Forelimb muscle (tissue), 1 donor: ENCODE measurements at places on chromosomes 16 and 17.

DNA sequence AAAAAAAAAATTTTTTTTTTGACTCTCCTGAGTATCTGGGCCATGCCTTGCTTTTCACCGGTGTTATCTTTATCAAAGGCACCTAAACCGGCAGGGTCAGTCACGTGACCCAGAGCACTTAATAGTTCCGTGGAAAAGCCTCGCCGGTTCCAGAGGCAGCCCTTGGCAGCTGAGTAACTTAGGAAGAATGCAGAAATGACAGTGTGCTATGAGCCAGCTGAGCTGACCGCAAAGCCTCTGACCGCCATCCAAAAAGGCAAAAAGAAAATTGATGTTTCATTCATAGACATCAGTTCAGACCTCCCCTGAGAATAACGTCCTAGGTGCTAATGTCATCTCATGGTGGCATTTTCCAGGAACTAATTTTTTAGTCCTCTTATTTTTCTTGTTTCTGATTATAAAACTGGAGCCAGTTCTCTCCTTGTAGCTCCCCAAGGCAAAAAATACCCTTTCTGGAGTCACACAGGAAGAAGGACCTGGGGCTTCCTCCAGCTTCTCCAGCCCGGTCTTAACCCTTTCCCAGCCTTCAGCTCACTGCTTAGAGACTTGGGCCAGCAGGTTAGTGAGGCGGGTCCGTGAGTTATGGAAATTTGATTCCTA, 122.6 kb downstream of the SOCS1 start:
- peak; percentile 56 for DNase-seq

DNA sequence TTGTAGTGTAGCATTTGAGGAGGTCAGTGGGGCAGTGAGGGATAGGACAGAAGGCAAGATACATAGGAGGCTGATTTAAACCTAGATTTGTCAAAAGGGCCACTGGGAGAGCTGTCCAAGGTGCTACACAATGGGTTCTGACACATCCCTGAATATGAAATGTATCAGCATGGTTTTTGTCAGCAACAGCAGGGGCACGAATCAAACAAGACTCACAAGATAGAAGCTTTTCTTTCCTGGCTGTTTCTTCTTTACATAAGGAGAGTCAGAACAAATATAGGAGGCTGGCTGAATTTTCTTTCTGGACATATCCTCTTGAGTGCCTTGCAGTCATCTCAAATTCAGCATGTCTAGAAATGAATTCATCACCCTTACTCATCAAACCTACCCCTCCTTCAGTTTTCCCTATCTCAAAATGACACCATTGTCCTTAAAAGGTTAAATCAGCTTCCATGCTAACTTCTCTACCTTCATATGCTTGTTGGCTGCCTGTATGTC, 130.5 kb downstream of the NPIPB5 start:
- DNase-seq = no peak

- DNase-seq = no peak
Measured at GRCh38 chr17:80124351-80124981, 22.5 kb downstream of the EIF4A3 start.

GRCh38 chr17:71519285-71519684, 601.5 kb upstream of the SOX9 start:
- no peak for DNase-seq

DNA sequence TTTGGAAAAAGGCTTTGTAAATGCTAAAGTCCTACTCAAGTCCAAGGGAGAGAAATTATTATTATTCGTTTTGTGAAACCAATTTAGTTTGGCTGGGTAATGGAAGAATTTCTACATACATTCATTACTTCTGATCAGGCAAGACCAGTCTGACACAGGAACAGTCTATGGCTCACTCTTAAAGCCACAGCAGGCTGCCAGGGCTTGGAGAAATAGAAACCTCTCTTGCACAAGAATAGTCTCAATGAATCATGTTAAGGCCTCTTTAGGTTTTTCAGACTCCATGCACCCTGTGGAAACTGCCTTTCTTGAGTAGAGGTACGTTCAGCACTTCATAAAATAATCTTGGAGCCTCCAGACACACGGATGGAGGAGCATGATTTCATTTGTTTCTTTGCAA, 167.7 kb downstream of the IRX3 start:
- DNase-seq = no peak

DNA sequence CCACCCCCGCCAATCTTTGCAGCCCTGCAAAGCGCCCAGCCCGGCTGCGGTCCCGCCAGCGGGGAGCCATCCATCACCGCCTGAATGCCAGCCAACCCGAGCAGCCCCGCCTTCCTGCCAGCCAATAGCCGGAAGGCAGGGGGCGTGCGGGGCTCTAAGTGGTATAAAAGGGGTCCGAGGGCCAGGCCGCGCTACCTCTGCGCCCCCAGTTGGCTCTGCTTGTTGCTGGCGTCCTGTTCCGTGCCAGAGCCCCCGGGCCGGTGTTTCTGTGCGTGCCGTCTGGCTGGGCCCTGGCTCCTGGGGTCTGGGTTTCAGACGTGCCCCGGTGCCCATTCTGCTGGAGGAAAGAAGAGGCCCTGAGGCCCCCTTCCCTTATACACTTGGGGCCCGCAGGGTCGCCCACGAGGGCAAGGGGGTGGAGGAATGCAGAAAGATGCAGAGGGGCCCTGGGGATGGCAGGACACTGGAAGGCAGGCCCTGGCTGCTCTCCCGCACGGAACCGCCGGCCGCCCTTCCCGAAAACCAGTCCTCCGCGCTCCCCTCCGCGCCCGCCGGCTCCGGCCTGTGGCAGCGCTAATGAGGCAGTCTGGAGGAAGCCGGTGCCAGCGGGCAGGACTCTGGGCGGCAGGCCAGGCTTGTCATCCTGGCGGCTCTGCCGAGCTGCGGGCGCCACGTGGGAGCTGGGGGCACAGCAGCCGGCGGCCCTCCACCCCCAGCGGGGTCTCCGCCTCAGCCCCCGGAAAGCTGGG, 14.0 kb downstream of the COPZ2 start:
- DNase-seq = no peak

DNA sequence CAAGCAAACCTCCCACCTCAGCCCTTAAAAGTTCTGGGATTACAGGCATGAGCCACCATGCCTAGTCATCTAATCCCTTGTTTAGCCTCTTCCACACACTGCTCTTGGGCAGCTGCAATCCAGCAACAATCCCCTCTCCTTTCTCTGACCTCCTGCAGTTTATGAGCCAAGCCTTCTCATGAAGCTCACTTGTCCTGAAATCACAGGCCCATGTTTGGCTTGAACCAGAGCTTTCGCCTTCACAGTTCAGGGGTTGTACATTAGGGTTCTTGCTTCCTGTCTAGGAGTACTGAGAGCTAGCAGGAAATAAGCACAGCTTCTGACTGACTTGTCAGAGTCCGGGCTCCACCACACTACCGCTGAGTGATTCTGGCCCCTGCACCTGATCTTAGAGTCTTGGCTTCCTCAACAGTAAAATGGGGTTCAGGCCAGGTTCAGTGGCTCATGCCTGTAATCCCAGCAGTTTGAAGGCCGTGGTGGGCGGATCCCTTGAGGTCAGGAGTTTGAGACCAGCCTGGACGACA, 16.3 kb downstream of the ERAL1 start:
- DNase-seq = no peak

- DNase-seq = no peak
Measured at GRCh38 chr17:60602871-60603270, 2.9 kb downstream of the PPM1D start.

GRCh38 chr16:57372372-57373116, at the start of gene CX3CL1:
CX3CL1 (plus strand) TSS chr16:57372490; CDS start chr16:57372569, 79 bp downstream.
- no peak for DNase-seq

DNA sequence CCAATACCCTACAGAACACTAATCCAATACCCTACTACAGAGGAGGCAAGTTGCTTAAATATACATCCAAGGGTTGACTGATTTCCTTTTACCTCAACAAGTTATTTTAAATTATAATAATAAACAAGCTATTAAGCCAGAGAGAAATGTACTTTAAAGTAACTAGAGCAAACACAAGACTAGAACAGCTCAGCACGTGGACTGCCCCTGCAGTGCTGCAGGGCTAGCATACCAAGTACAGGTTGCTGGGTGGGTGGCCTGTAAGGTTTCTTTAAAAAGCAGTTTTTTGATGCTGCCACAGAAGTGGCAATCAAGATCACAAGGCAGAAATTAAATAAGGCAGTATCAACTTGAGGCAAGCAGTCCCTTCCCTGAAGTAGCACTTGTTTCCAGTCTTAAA, 63.5 kb downstream of the PARN start:
- no peak for DNase-seq

GRCh38 chr17:59107306-59107670, 608 bp upstream of the TRIM37 start:
- DNase-seq = no peak

DNA sequence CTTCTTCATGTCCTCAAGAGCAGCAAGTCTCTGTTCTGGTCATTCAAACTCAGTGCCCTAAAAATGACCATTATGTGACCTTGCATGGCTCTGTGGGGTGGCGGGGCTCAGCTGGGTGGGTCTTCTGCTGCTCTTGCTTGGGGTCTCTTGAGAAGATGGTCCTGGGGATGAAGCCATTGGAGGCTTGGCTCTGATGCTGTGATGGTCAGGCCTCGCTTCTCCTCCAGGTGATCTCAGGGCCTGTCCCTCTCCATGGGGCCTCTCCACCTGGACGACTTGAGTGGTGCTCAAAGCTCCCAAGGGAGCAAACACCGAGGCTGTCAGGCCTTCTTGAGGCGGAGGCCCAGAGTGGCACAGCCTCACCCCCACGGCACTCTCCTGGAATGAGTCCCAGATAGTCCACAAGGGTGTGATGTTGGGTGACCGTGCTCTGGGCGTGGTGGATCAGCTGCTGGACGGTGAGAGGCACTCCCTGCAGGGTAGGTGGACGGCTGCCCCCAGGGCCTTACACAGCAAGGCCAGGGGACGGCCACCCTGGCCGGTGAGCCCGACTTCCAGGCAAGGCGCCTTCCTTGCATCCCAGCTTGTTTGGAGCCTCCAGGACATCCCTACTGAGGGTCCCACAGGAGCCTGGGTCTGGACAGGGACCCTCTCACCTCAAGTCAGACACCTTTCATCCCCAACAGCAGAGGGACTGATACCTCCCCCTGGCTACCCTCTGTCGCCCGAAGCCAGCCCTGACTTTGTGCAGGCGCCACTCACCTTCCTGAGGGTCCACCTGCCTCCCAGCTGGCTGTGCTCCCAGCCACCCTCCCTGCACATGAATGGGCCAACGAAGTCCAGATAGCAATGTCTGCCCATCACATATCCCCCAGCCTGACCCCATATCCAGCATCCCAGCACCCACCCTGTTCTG, 48.7 kb downstream of the USP22 start:
- DNase-seq = no peak

DNA sequence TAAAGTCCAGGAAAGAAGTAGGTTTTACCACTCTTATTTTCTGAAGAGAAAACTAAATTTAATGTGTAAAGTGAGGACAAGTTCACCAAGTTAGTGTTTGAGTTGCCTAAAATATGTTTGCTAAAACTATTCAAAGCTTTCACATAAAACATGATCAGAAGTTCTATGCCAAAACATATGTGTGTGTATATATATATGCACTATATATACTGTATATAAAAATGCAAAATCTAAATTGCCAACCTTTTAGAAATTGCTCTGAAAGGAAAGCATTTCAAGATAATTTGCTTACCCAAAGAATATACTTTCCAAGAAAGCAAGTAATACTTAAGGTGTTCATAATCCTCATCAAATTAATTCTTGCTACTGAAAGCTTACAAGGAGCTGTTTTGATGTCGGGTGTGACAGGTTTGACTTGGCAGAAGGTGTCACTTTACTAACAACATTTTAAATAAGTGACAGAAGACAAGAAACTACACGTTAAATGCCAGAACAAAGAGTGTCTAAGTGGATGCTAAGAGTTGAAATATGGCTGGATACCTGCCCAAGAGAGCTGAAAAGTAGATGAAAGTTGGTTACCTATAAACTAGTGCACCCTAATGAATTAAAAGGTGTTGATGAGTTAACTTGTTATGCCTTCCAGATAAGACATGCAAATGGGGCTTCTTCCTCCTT, 32.3 kb upstream of the STH start:
- DNase-seq = no peak

GRCh38 chr16:68079626-68080344, 5.4 kb upstream of the NFATC3 start:
- no peak for DNase-seq

DNA sequence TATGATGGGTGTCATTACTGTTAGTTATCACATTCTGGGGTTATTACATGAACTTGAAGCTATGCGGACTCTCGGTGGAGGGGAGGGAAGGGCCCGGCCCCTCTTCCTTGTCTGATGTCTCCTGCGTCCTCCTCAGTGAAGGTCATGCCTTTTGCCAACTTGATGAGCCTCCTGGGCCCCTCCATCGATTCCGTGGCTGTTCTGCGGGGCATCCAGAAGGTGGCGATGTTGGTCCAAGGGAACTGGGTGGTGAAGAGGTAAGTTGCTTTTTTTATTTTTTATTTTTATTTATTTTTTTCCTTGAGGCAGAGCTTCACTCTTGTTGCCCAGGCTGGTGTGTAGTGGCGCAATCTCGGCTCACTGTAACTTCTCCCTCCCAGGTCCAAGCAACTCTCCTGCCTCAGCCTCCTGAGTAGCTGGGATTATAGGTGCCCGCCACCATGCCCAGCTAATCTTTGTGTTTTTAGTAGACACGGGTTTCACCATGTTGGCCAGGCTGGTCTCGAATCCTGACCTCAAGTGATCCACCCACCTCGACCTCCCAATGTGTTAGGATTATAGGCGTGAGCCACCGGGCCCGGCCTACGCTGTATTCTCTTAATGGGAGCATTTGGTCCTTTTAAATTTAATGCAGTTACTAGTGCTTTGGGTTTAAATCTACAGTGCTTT, 21.6 kb downstream of the POLR3E start:
- no peak for DNase-seq

DNA sequence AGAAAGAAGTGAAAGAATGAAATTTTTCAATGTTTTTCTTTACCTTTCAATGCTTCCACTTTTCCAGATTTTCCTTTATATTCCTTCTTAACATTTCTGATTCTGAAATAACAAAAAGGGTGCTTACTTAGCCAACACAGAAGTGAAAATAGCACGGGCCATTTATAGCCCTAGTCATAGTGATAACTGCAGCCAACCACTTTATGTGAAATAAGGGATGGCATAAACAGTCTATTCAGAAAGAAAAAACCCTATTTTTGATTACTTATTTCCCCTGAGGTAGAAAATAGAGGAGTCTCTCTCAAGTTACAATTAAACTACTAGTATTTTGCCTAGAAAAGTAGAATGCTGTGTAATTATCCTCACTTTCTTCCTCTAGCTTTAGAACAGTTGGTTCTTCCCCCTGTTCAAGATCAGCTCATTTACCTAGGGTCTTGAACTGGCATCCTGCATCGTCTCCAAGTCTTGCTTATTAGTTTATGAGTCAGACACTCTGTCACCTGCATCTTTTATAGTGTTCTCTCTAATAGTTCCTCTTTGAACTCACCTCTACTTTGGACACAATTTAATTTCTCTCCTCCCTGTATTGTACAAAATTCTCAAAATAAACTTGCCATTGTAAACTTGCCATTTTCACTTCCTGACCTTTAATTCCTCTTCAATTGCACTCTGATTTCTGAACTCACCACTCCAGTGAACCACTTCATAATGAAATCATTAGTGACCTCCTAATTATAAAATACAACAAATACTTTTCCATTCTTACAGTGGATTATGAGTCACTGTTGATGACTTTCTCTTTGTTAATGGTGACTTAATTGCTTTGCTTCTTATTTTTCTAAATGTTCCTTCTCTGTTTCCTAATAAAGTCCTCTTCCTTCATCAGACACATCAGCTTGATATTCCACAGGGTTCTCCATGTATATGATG, 23.6 kb downstream of the ABCA6 start:
- no peak for DNase-seq

GRCh38 chr17:56699186-56699894, 105.8 kb downstream of the NOG start:
- no peak for DNase-seq
